ENCODE measurements at places on chromosomes 1 and 21.

GRCh38 chr1:223742856-223743517 lies 30.6 kb downstream of the CAPN2 start:
- DNase-seq, result no peak

GRCh38 chr1:160539990-160540858 lies 17.2 kb upstream of the SLAMF6 start:
- no peak for DNase-seq

DNA sequence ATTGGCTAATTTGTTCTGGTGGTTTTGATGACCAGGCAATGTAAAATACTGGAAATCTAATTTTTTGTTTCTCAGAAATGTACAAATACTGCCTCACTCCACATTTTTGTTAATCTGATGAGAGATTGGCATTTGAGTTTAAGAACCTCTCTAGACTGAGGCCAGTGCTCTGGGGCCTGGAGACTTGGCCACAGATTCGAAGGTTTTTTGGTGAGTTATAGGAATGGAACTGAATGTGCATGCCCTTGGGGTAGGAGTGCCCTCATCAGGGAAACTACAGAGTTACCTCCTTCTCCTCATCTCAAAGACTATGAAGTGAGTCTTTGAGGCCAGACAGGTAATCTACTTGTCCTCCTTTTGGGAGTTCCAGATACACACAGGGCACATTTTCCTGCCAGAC lies 347.9 kb downstream of the LTN1 start:
- no peak for DNase-seq

GRCh38 chr1:241213139-241213538 lies 143.9 kb downstream of the RGS7 start:
- DNase-seq, result no peak

DNA sequence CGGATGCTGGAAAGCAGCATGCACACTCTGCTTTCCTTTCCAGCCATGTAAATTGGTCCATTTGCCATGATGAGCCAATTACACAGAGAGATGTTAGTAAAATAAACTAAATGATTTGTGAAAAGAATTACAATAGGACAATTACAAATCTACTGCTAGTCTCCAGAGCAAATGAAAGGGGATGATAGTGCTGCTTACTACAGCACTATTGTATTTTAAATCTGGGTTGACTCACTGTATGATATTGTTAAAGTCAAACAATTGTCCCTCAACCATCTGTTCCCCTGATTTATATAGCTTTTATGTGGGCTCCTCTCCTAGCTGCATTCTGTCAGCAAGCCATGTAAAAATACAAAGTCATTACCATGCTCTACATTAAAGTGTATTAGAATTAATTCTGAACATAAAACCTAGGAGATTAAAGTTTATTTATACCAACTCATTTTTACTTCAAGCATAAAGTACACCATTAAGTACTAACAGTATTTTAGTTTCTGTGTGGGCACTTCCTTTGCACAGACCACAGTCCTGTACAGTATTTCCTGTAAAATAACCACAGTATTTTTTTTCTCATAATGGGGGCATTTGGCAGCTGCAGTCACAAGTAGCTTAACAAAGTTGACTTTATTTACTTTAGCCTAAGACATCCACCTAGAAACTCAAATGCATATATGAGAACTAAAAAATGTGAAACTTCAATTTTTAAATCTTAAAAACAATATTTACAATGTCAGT lies 135.8 kb downstream of the VAV3 start:
- no peak for DNase-seq

DNA sequence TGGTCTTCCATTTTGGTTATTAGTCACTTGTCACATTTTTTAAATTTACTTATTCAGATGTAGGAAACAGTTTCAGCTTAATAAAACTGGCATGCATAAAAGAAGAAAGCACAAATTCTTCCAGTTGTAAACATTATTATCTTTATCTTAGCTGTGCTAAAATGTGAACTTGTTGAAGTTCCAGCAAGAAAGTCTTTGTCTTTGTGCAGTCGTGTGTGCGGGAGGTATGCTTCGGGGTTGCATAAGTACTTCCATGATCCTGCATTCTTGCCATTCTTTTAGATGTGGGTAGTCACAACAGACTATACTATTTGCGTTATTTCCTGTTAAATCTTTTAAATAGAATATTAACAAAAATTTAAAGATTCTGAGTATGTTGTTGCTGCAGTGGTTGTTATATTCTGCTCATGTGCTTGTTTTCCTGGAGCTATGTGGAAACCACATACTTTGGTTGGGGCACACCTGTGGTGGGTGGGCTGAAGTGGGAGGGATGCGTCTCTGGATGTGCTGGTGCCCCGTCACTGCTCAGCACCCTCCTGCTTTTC lies 49.9 kb downstream of the CBS start:
- DNase-seq, result no peak

DNA sequence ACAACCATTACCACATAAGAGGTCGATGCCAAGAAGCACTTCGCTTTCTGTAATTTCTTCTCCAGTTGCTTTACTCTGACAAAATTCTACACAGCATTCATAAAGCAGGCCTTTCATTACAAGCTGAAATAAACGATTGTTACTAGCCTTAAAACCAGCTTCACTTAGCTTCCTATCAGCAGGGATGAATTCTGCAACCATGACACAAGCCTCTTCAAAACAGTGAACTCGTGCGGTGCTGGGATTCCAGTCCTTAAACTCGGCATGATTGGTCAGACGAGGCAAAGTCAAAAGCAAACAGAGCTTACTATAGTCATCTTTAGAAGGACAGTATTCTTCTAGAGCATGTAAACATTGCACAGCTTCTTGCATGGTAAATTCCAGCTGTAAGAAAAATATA lies 30.6 kb downstream of the WDR47 start:
- DNase-seq, result no peak

DNA sequence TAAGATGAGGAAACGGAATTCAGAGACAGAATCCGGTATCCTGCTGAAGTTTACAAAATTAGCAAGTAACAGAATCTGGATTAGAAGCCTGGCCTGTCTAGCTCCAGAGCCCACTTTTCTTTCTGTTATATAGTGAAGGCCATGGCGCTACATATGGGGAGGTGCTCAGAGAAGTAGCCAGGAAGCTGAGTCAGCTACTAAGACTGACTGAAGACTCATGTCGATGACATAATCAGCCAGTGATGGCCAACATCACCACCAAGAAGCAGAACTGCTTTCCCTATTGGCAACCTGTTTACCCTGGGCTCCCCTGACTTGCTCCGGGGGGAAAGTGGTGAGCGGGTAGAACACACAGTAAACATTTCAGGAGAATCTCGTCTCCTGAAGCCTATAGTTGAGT lies 18.8 kb downstream of the LRRC52 start:
- DNase-seq, result no peak

GRCh38 chr1:159229896-159230295 lies 25.2 kb downstream of the ACKR1 start:
- DNase-seq, result no peak

- DNase-seq, result no peak
These were observed 282.5 kb downstream of the VAV3 start for GRCh38 chr1:107682467-107682866.

- DNase-seq, result no peak
These were observed 169.8 kb downstream of the C1orf21 start for GRCh38 chr1:184556665-184557064.

- DNase-seq, result no peak
These were observed 307.9 kb downstream of the COL11A1 start for GRCh38 chr1:102800406-102800805.

GRCh38 chr1:47813970-47814369 lies 183.2 kb downstream of the TRABD2B start:
- no peak for DNase-seq

GRCh38 chr1:214446772-214447556 lies 104.4 kb downstream of the PTPN14 start:
- no peak for DNase-seq

DNA sequence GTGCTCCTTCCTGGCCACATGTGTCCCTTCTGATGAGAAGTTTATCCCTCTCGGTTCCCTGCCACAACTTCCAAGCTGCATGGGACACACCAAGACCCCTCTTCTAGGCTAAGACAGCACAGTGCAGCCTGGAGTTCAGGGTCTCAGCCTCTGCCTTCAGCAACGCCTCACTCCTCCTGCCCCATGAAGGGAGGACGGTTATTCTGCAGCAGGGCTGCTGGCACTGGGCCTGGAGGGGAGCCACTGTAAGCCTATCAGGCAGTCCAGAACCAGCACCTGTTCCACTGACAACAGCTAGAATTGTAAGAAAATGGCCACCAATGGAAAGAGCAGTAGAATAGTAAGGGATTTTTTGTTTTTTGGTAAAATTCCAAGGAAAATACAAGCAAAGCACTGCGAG lies 72.3 kb downstream of the GALNT2 start:
- no peak for DNase-seq
